ENCODE measurements at places on chromosomes 11 and 22.

DNA sequence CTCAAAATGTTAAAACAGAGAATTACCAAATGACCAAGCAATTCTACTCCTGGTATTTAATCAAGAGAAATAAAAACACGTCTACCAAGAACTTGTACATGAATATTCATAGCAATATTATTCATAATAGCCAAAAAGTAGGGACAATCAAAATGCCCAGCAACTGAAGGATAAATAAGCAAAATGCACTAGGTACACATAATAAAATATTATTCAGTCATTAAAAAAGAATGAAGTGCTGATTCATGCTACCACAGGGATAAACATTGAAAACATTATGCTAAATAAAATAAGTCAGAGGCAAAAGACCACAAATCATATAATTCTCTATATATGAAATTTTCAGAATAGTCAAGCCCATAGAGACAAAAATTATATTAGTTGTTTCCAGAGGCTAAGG, 24.8 kb downstream of the ARHGAP32 start:
- DNase-seq, result no peak

DNA sequence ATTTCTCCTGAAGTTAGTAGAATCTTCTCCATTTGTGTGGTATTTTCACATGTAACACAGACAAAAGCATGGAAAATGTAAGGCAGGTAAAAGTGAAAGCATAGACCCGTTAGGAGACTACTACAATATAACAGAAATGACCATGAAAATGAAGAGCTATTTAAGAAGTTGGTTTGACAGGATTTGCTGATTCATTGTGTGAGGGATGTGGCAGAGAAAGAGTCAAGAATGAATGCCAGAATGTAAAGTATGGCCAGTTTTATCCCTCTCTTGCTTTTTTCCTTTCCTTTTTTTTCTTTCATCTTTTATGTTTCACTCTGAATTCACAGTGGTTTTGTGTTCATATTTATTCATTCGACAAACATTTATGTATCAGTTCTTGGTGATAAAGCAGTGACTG, 115.9 kb downstream of the ARFGAP2 start:
- no peak for DNase-seq

GRCh38 chr11:3137486-3138177, 27.5 kb downstream of the OSBPL5 start:
- DNase-seq, result no peak

DNA sequence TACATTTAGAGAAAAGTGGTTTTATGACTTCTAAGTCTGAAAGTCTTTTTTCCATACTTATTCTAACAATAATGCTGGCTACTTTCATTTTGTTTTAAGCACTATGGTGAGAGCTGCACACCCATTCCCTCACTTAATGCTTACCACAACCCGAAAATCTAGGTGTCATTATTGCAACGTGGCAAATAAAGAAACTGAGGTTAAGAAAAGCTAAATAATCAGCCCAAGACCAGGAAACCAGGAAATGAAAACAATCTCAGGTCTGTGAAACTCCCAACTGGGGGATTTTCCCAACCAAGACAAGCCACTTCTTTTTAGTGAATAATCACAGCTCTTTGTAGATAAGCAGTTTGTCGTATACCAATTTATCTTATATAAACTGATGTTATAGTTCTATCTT, 126.3 kb downstream of the SLC1A2 start:
- no peak for DNase-seq

- no peak for DNase-seq
Measured at GRCh38 chr11:68741463-68741862, 9.9 kb downstream of the TESMIN start.

- no peak for DNase-seq
Measured at GRCh38 chr11:77147668-77148321, 19.7 kb downstream of the MYO7A start.

DNA sequence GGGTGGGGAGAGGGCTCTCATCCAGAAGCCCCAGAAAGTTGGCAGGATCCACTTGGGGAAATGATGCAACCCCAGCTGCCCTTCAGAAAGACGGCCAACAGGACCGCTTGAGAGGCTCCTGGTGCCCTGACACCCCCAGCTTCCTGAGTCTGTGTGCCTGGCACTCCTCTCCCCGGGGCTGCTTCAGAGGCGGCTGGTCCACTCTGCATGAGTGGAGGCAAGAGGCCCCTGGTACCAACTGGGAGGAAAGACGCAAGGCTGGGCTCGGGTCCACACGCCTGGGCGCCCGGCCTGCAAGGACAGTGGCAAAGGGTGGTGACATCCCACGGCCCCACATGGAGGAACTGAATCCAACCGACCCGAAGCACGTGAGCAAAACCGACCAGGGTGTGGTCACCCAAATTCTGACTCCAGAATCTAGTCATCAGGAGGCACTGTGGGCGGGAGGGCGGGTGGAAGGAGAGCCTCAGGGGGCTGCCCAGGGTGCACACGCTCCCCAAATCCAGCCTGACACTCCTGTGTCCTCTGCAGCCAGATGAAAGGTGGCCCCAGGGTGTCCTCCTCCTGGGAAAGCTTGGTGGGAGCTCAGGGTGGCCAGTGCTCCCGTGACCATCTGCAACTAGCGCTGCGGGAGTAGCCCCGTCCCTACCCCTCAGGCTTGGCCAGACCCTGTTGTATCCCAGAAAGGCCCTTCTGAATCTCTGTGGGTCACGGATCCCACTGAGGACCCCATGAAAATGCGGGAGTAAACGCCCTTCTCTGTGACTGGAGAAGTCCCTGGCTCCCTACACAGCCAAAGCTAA, 3.7 kb downstream of the RNH1 start:
- no peak for DNase-seq

DNA sequence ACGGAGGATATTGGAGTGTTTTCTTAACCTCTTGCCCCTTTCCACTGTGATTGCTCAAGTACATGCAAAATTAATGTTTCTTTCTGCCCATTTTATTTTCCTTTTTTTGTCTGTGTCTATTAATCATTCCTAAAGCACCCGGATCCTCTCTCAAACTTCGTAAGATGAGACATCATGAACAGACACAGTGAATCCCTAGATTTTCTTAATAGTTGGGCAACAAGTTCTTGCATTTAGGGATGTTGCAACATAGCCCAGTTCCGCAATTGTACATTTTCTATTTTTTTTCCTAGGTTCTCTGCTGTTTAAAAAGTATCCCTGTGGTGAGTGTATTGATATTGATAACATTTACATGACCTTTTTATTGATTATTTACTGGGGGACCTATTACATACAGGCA, 2.9 kb downstream of the FAM111A start:
- no peak for DNase-seq

- DNase-seq, result no peak
Measured at GRCh38 chr22:39148727-39149535, 3.5 kb downstream of the CBX7 start.

DNA sequence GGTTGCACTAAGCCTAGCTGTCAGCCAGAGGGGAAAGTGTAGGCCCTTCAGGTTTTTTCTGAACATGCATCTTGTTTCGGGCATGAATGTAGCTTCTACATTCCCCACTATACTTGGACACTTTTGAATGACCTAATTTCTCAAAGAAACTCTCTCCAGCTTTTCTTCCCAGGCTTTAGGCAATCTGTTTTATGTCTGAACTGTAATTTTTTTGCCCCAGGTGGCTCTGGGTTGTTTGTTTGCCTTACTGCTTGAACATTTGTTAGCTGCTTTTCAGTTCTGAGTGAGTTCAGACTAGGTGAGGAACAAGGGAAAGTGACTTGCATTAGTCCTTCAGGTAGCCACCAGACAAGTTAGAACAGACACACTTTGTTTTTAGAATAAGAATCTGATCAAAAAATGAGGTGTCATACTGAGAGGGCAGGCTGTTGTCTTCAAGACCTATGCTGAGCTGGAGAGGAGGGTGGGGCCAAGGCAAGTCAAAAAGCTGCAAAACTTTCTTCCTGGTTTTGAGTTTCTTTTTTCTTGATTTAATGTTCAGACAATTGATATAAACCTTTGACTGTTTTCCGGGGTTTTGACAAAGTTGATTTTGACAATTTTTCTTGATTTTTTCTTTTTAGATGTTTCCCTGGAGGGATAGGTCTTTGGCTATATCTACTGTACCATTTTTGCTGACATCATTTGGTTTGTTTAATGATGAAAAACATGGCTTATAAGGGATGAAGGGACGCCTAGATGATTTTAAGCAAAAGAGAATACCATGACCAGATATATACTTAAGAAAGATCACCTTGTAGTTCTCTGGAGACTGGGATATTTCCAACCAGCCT, 182.8 kb downstream of the WNT11 start:
- DNase-seq, result no peak

DNA sequence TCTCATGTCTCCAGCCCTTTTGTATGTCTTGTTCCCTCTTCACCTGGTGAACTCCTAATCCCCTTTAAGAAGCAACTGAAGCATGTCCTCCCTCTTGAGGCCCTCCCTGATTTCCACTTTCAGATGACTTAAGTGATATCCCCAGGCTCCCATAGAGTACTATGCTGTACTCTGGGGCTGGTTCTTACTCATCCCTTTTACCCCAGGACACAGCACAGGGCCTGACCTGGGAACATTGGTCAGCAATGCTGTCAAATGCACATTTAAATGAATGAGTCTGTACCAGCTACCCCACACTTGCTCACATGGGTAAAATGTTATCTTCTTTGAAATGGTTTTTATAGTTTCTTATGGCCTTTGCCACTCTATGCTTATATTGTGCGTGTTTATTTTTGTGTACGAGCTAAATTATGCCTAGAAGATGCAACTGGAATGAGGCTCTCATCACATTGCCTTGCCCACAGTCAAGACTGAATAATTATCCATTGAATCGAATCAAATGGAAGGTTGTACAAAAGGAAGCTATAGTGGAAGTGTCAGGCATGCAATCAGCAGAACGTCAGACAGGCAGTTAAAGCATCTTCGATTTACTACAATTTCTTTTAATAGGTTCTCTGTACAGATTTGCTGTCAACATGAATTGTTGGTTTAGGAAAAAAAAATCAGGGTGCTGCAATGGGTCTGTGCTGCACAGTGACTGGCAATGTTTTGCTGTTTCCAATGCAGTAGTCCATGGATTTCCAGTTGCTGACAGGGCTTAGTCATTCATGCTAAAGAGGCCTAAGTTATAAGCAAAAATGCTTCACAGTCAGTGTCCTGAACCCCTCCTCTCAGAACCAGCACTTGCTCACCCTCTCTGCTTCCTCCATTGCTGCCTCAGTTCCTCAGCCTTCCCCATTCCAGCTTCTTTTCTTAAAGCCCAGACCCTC, 79.5 kb downstream of the PARVA start:
- DNase-seq, result no peak

GRCh38 chr11:102522312-102523188, 8.0 kb downstream of the MMP7 start:
- DNase-seq, result no peak

GRCh38 chr11:74390697-74391096, 7.5 kb downstream of the PGM2L1 start:
- no peak for DNase-seq

- DNase-seq, result no peak
Measured at GRCh38 chr11:31340903-31341572, 28.5 kb downstream of the DCDC1 start.

GRCh38 chr11:119441898-119442243, 18.9 kb upstream of the THY1 start:
- no peak for DNase-seq

Data from esophagus squamous epithelium (tissue), 5 donors.